Fibroblast of lung (primary cell): ENCODE measurements at places on chromosomes 2 and 18. TPM values are rescaled to one million over a fixed set of nuclear protein-coding genes. Genes with fewer than 3 reads are reported as not detected.

Gene DTNA
- total RNA-seq, result 28.2 and 38.8 TPM in 2 replicates

Gene MYCN
- not detected in 2 replicates for total RNA-seq

Gene HOXD1
- not detected in 2 replicates for total RNA-seq

Gene CHRND
- total RNA-seq, result not detected in 2 replicates

Gene BUB1
- total RNA-seq, result 3.9 and 11.2 TPM in 2 replicates

- no peaks in the 10 kb centered on the region for H3K4me1 ChIP-seq
- H3K4me3 ChIP-seq, result no peak overlapping the region
- H3K36me3 ChIP-seq, result no peaks in the 10 kb centered on the region
- H3K27ac ChIP-seq, result no peak overlapping the region
- H3K27me3 ChIP-seq, result no peaks in the 10 kb centered on the region
These were observed 158.3 kb downstream of the EML6 start for GRCh38 chr2:54881759-54882158.

DNA sequence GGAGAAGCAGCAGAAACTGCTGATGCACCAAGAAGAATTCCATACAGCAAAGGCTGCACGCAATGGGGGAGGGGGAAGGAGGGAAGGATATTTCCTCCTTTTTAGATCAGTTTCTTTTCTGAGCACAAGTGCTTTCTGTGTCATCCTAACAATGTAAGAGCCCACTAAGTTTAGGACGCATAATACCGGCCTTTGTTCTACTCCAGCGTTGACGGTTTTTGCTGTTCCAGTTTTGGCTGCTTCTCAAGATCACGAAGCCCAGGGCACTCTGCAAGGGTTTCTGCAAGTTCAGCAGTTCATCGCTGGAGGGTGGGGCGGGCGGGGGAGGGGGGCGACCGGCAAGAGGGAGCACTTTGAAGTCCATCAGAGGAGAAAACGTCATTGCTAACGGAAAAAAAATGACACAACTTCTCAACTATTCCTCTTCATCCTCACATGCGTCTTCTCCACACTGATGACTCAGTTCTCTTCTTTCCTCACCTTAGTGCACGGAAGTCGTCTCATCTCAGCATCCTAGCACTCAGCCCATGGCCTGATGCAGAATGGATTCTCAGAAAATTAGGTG, 8.7 kb downstream of the FAM178B start:
- no peaks in the 10 kb centered on the region for H3K4me1 ChIP-seq
- no peaks in the 10 kb centered on the region for H3K27me3 ChIP-seq
- H3K4me3 ChIP-seq, result no peak overlapping the region
- no peaks in the 10 kb centered on the region for H3K36me3 ChIP-seq
- no peak overlapping the region for H3K27ac ChIP-seq

GRCh38 chr2:219045937-219046550, 4.7 kb upstream of the CFAP65 start:
- H3K27ac ChIP-seq, result no peak overlapping the region
- no peaks in the 10 kb centered on the region for H3K36me3 ChIP-seq
- no peak overlapping the region for H3K4me3 ChIP-seq

DNA sequence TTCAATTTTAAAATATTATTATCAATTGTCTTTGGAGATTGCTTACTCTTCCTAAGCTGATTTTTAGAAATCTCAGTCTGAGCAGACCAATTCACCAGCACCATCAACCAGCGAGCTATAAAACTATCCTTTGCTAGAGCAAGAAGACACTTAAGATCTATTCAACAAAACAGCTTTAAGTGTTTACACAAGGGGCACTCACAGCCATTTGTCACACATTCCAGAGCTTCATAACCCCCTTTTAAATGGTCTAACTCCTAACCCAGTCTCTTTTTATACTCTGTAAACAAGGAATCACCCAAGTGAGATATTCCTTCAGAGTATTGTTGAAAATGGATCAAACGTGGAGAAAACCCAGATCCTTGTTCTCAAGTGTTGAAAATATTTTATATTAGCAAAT, 1294.1 kb upstream of the CHAC2 start:
- no peaks in the 10 kb centered on the region for H3K36me3 ChIP-seq
- no peaks in the 10 kb centered on the region for H3K27me3 ChIP-seq
- DNase-seq, result no peak
- H3K4me3 ChIP-seq, result no peak overlapping the region

- H3K4me3 ChIP-seq, result no peak overlapping the region
- peaks cover 13% of the 10 kb centered on the region for H3K4me1 ChIP-seq
- DNase-seq, result peak; percentile 35
- no peaks in the 10 kb centered on the region for H3K36me3 ChIP-seq
- H3K27ac ChIP-seq, result peak overlapping the region; percentile 42
- no peaks in the 10 kb centered on the region for H3K27me3 ChIP-seq
These were observed 86.1 kb upstream of the ITPRID2 start for GRCh38 chr2:181805228-181806038.

GRCh38 chr18:25630682-25631081, 278.7 kb upstream of the ZNF521 start:
- H3K27me3 ChIP-seq, result peaks cover 3% of the 10 kb centered on the region
- no peaks in the 10 kb centered on the region for H3K36me3 ChIP-seq
- no peaks in the 10 kb centered on the region for H3K4me1 ChIP-seq
- H3K27ac ChIP-seq, result no peak overlapping the region

- DNase-seq, result no peak
- H3K4me1 ChIP-seq, result no peaks in the 10 kb centered on the region
- H3K36me3 ChIP-seq, result no peaks in the 10 kb centered on the region
- no peak overlapping the region for H3K27ac ChIP-seq
- H3K27me3 ChIP-seq, result no peaks in the 10 kb centered on the region
These were observed 241.4 kb upstream of the SALL3 start for GRCh38 chr18:78738076-78738690.

GRCh38 chr2:152620208-152620607, 97.1 kb downstream of the PRPF40A start:
- H3K36me3 ChIP-seq, result peaks cover 4% of the 10 kb centered on the region
- peaks cover 2% of the 10 kb centered on the region for H3K4me1 ChIP-seq
- H3K4me3 ChIP-seq, result no peak overlapping the region
- no peak for DNase-seq
- no peaks in the 10 kb centered on the region for H3K27me3 ChIP-seq
- H3K27ac ChIP-seq, result no peak overlapping the region

DNA sequence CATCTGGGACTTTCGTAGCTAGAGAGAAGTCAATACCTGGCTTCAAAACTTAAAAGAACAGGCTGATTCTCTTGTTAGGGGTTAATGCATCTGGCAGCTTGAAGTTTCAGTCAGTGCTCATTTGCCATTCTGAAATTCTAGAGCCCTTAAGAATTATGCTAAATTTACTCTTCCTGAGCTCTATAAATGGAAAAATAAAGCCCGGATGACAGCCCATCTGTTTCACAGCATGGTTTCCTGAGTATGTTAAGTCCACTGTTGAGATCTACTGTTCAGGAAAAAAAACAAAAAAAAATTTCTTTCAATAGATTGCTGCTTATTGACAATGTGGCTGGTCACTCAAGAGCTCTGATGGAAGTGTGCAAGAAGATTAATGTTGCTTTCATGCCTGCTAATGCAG, 101.3 kb upstream of the RPE start:
- no peaks in the 10 kb centered on the region for H3K27me3 ChIP-seq
- DNase-seq, result no peak
- H3K27ac ChIP-seq, result no peak overlapping the region
- no peaks in the 10 kb centered on the region for H3K36me3 ChIP-seq
- H3K4me1 ChIP-seq, result no peaks in the 10 kb centered on the region
- H3K4me3 ChIP-seq, result no peak overlapping the region
